ENCODE measurements at places on chromosomes 3 and 15.

DNA sequence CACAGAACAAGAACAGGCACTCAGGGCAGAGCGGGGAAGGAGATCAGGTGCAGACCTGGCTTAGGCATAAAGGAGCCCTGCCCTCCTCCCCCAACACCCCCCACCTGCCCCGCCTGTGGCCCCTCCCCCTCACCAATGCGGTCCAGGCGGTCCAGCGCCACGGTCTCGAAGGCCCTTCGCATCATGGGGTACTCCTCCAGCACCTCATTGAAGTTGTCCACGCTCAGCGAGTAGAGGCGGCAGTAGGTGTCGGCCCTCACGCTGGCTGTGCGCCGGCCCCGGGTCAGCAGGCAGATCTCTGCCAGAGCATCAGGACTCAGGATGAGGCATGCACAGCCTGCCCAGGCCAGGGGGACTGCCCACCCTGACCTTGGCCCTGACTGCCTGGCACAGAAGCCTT lies 44.8 kb downstream of the HCN4 start:
- no peak for DNase-seq

DNA sequence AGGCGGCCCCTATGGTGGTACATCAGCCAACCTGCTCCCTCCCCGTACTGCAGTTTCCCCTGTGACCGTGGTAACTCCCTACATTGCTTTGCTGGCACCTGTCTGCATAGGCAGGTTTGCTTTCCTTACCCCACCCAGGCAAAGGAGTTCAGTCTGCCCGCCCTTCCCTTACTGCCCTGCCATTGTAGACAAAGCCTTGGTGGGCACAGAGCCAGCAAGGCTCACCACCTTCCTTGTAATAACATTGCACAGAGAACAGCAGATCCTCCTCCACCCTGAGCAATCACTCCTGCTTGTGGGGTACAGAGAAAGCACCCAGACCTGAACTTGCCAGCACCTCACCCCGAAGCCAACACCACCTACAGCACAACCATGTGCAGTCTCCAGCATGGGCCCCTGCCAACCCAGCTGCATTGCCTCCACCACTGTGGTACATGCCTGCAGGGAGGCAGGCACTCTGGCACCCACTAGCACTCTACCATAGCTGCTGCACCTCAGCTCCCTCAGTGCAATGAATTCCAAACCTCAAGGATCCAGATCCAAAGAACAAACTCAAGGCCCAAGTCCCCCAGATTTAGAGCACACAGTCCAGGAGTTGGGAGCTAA lies 192.7 kb upstream of the KCNMB2 start:
- no peak for DNase-seq

DNA sequence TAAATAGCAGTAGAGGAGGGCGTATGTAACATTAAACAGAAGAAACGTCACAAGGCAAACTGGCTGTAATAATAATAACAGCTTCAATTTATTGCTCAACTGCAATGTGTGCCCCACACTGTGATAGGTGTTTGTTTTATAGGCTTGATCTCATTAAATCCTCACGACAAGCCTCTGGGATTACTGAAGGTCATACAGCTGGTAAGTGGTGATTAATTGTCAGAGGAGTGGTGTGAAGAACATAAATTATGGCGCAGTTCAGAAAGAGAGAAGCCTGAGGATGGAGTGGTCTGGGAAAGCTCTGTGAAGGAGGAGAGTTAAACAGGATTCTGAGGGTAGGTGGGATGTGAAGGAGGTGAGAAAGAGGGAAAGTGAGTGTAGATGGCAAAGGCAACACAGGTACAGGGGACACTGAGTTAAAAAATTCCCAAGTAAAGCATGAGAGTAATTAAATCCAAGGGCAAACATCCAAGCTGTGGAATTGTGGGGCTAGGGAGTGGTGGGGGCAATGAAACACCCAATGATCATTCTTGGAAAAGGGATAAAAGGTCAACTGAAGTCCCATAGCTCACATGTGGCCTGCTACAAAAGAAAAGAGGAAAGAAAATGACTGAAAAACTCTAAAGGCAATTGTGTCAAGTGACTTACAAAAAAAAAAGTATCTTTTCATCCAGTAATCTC lies 16.5 kb upstream of the GLCE start:
- peak; percentile 10 for DNase-seq

- no peak for DNase-seq
Measured at GRCh38 chr15:97522347-97522746, 438.2 kb upstream of the ARRDC4 start.

DNA sequence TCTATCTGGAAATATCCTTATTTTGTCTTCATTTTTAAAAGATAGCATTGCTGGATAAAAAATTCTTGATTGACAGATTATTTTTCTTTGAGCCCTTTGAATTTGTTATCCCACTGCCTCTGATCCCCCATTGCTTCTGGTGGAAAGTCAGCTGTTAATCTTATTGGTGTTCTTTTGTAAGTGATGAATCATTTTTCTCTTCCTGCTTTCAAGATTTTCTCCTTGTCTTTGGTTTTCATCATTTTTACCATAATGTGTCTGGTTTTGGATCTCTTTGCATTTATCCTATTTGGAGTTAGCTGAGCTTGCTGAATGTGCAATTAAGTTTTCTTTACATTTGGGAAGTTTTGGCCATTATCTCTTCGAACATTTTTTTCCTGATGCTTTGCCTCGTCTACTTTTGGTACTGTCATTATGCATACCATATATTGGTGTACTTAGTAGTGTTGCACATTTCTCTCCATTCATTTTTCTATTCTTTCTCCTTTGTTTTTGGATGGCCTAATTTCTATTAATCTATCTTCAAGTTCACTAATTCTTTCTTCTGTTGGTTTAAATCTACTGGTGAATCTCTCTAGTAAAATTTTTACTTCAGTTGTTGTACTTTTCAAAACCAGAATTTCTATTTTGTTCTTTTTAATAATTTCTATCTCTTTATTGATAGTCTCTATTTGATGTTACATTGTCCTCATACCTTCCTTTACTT lies 440.0 kb upstream of the PROK2 start:
- DNase-seq = no peak

DNA sequence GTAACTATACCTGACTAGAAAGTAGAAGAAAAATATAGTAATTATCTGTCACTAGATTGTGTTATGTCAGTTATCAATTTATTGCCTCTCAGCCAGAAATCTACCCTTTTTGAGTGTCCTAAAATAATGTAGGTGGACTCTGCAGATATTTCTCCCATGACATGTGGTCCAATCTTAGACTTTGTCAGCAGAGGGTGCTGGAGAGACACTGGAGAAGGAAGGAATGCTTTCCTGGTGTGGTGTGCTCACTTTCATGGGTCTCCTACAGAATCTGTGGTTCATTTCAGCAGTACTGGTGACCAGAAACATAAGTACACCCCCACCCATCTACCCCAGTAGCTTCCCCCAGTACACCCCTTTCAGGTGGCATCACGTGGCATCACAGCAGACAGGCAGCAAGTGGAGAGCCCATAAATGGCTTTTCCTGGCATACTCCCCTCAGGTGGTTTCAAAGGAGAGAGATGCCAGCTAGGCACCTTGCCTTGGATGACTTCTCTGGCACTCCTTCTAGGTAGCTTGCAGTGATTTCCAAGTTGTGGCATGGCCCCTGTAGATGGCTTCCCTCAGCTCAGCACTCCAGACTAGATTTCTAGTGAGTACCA lies 114.7 kb downstream of the GADL1 start:
- DNase-seq = no peak

DNA sequence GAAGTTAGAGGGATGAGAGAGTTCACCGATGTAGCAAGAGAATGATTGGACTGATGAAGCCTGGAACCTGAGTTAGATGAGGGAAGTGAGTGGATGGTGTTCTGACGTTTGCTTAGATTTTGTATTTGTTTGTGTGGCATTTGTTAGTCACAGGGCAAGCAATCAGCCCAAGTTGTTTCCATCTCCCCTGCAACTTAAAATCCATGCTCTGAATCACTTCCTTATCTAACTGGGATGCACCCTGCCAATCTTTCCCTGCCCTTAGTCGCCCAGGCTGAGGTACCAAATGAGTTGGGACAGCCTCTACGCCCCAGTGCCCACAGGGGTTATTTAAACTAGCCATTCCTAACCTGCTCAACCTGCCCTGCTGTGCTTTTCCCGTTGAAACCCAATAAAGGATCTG lies 12.6 kb downstream of the PAQR5 start:
- DNase-seq = no peak

DNA sequence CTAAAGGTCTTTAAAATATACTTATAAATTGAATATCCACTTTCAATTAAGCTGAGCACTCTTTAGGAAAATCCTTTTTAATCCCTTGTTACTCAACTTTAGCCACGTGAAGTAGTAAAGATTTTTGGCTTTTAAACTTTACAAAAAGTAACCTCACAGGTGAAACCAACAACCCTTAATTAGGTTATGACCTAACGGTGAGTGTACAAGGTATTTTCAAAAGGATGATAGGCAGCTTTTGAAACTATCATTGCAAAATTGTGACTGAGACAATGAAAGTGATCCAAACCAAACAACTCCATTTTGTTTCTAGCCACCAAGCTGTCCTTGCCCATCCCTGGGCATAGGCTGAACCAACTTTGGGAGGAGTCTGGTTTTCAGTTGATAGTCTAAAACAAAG lies 940.2 kb downstream of the OTOL1 start:
- DNase-seq = no peak

All from NCI-H187 treated with DMSO at 0.1 percent for 48 hours (cell line).